ENCODE measurements at places on chromosomes 13 and 19. TPM values are rescaled to one million over a fixed set of nuclear protein-coding genes. Genes with fewer than 3 reads are reported as not detected.

DNA sequence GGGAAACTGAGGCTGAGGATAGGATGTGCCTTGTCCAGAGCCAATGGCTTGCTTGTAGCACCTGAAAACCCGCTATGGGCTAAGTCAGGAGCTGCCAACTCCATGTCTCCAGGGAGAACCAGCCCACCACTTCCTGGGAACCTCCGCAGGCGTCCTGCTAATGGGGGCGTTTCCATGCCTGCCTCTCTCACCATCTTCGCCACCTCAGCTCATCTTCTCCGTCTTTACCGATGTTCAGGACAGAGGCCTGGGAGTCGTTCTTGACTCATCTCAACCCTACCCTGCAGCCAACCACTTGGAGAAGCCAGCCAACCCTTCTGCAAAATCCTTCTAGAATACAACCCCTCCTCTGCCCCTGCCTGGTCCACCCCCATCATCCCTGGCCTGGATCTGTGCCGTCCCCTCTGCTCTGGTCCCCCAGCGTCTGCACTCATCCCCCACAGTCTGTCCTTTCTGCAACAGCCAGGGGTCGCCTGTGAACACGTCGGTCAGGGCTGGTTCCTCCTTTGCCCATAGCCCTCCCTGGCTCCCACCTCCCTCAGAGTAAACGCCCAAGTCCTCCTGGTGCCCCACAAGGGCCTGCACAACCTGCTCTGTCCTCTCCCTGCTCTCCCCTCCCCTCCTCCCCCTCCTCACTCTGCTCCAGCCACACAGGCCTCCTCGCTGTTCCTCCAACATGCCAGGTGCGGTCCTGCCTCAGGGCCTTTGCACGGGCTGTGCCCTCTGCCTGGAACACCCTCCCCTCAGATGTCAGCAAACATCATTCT is 31.0 kb downstream of the PTPRS start:
- no peak for DNase-seq

B3GNT8 gene
- 0.86 TPM for total RNA-seq

ZNF816 gene
- 12.2 TPM for total RNA-seq

GRCh38 chr19:32719611-32720059 is at the start of gene TDRD12:
Gene TDRD12, plus strand, starts transcription at chr19:32719767. Its CDS starts 306 bp downstream, at chr19:32720073.
- peak; percentile 15 for DNase-seq

- no peak for DNase-seq
Observed at GRCh38 chr19:55103190-55103589, 14.2 kb downstream of the PPP1R12C start.

GRCh38 chr13:23504180-23504579 is 66.0 kb upstream of the TNFRSF19 start:
- DNase-seq = no peak

DNA sequence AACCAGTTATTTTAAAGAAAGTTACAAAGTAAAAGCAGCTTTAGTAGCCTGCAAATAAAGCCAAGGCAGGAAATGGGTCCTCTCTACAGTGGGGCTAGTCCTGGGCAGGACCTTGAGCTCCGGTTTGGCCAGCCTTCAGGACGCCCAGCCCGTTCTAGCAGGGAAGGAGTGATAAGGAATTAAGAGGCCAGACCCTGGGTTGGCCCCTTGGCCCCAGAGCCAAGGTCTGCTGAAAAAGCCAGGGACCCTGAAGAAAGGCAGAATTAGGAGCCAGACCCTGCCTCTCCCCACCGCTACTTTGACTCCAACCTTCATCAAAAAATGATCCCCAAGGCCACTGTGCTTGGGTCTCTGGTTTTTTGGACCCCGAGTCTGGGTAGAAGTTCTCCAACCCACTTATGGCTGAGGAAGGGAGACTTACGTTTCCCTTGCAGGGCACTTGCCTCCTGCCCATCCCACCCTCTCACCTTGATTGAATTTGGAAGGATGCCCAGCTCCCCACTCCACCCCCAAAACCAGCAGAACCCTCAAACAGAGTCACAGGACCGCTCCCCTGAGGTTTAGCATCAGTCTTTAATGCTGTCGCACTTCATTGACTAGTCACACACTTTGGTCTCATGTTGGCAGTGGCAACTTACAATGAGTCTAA is 3.9 kb downstream of the DNAJB1 start:
- DNase-seq = no peak

DNA sequence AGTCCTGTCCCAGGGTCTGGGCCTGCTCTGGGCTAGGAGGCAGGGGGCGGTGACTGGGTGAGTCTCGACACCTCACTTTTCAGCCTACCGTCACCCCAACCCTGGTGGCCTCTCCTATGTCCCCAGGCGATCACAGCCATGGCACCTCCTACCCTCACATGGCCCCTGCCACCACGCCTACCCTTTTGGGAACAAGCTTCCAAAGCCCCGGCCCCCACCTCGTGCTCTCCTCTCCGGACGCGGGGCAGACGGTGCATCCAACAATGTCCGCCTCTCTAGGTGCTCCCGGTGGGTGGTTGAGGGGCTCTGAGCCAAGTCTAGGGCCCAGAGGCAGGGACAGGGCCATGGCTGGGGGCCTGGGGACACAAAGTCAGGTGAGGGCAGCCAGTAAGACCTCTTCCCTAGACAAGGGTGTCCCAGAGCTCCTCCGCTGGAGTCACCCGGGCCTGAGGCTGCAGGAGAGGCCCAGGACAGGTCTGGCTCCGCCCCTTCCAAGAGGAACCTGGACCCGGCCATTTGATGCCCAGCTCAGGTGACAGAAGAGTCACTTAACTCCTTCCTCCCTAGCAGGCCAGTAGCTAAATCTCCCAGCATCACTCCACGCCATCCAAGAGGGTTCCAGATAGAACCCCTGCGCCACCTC is at the start of gene SYNE4:
SYNE4 (minus strand) TSS at position 478 of the 643 bp plus-strand sequence; CDS start at position 346, 132 bp downstream.
- peak; percentile 81 for DNase-seq

DNA sequence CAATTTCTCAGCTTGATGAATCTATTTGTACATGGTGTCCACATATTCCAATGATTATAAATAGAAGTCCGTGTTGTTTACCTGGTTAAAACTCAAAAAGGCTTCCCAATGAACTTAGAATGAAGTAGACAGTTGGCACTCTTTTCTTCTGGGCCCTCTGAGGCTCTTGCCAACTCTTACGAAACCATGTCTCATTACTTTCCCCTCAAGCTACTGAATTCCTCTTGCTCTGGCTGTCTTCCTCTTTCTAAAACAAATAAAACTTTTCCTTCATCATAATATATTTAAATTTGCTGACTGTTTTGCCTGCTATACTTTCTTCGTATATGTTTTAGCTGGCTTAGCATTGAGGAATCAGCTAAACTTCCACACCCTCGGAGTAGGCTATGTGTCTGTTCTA is 139.7 kb downstream of the SLITRK6 start:
- DNase-seq = no peak
